Left ventricle myocardium superior (tissue), 1 donor: ENCODE measurements at places on chromosomes 2 and 18. TPM values are rescaled to one million over a fixed set of nuclear protein-coding genes. Genes with fewer than 3 reads are reported as not detected.

SCYGR4 gene
- not detected for total RNA-seq

UGT1A3 gene
- not detected for total RNA-seq

DNA sequence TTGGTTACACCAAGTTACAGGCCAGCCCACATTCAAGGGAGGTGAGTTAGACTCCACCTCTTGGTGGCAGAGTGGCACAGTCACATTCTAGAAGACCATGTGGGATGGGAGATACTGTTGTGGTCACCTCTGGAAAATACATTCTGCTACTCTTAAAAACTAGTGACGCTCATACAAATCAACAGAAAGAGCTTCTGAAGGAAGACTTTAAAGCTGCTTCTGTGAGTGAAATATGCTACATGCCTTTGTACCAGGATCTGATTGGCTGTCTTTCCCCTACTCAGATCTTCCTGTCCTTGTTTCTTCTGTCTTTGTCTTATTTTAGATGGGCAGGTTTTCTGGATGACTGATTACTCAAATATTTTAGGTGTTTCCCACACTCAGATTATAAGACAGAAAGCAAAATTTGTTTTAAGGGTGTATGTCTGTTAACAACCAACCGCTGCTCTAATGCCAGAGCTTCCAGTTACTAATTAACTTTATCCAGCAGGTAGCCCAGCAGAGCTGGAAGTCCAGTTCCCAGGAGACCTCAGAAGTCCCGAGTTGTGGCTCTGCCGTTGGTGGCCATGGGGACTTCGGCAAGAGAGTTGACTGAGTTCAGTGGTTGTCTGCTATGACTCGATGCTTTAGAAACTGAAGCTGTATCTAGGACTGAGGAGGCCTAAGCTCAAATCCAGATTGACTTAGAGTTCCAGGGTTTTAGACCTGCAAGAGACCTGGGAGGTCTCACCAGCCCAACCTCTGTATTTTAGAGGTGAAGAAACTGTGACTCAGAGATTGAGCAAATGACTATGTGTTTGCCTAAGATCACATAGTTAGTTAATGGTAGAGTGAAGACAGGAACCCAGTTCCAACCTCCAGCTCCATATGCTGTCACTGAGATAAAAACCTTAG is 7.4 kb downstream of the IL1R2 start:
- no peak for DNase-seq

OR6B2 gene
- not detected for total RNA-seq

DNA sequence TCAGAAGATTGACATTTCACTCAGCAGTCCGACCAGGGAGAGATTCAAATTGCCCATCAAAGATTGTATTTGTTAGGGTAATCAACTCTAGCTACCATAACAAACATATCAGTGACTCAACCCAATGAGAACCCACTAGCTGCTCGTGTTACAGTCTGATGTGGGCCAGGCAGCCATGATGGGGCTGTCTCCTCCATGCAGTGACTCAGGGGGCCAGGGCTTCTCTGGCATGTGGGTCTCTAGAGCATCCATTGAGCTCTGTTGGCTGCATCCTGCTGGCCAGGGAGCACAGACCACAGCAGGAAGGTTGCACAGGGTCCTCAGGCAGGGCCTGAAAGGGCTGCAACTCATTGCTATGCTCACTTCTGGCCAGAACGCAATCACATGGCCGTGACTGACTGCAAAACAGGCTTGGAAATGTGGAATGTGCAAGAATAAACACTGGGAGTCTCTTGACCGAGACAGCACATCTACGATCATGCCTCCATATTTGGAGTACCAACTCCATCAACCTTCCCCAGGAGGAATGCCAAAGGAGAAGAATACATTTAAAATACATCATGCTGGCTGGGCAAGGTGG is 216.8 kb downstream of the EIPR1 start:
- DNase-seq, result no peak

DNA sequence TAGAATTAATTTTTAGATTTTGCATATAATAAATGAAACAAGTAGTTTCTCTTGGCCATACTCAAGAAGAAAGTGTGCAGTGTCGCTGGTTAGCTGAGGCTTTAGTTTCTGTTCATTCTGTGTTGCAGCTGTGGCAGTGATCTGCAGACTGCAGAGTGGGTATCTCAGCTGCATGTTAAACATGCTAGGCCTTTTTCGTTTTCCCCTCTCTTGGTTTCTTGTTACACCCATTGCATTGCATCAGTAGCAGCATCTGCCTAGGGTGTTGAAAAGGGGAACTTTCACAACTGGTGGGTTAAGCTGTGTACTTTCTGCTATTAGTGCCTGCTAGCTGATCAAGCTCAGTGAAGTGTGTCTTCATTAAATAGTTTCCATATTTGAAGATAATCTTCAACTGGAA is 51.3 kb downstream of the ACSL3 start:
- DNase-seq, result no peak

GRCh38 chr2:37934591-37935513 is 9.8 kb downstream of the RMDN2 start:
- DNase-seq, result no peak

- DNase-seq, result no peak
Observed at GRCh38 chr18:48385596-48385995, 23.6 kb downstream of the ZBTB7C start.

DNA sequence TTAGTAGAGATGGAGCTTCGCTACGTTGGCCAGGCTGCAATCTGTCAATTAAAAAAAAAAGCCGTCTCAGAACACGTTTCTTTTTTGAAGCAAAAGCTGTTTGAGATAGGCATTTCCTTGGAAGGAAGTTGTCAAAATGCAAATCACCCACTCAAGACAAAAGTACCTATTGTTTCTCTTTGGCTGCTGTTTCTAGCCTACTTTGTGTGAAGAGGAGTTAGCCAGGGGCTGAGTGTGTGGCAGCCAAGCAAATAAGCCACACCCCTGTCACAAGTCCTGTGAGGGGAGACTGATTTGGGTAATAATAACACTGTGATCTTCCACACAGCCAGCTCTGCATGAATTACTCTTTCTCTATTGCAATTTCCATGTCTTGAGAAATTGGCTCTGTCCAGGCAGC is 47.4 kb upstream of the CDCA7 start:
- no peak for DNase-seq

- no peak for DNase-seq
Observed at GRCh38 chr2:56132138-56132537, 51.7 kb upstream of the CCDC85A start.

- DNase-seq, result no peak
Observed at GRCh38 chr18:55337138-55337537, 250.9 kb downstream of the TCF4 start.

- no peak for DNase-seq
Observed at GRCh38 chr2:163877316-163877715, 141.5 kb upstream of the FIGN start.

VWC2L gene
- total RNA-seq, result not detected

DNA sequence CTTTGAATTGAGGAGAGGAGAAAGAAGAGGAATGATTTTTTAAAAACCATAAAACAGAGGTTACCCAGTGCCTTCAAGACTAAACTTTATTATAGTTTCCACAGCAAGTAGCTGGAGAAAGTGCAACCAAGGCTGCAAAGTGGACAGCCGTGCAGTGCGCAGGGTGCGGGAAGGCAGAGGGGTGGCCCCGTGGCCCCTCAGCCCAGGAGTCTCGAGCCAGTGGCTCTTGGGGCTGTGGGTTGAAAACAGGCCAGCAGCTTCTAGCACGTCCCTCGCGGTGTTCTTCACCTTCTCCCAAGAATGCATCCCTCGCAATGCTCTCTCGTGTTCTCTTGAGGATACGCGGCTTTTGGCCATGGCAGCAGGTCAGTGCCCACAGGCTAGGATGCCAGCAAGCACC is 28.5 kb upstream of the ALKAL2 start:
- DNase-seq, result no peak

DNA sequence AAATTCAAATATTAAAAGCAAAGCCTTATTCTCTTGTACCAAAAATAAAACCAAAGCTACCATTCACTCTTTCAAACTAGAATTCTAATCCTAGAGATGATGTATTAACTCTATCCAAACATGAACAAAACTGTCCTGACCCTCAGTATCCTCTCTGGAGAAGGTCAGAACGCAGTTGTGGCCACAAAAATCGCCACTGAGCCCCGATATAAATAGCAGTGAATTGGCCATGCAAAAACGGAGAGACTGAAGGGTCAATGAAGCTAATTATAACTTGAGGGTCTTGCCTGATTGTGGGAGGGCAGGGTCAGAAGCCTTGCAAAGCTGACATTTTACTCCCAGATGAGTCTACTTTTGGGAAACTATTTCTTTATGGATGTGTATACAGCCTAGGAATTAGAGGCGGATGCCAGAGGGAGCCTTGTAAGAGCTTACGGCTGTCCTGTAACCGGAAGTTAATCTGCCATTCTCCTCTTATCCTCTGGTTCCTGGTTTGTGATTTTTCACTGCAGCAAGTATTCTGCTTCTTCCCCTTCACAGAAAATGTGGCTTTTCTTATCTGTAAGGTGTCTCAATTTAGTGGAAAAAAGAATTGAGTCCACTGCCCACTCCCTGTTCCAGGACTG is 28.1 kb downstream of the CAVIN2 start:
- no peak for DNase-seq

CFAP210 gene
- total RNA-seq, result not detected

DNA sequence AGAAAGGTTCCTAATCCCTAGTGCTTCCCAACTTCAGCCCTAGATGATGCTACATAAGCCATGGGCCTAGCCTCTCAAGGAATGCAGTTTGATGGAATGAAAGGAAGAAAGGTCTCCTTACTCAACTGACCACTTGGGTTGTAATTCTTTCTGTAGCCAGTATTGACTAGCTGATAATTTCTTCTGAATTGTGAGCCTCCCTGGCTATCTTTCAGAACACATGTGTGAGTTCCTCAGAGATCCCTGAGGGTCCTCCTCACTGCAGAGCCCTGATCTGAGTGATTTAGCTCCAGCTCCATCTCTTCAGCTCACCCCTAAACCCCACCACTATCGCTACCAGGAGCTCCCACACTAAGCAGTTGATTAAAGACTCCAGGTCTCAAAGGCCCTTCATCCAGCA is 31.5 kb downstream of the CFAP210 start:
- no peak for DNase-seq

- DNase-seq, result no peak
Observed at GRCh38 chr2:21256006-21256405, 132.2 kb downstream of the TDRD15 start.

GRCh38 chr2:206887745-206888144 is 51.6 kb upstream of the CPO start:
- DNase-seq, result no peak

GRCh38 chr2:55843096-55843993 is 80.2 kb downstream of the EFEMP1 start:
- no peak for DNase-seq

THSD7B gene
- 0.45 TPM for total RNA-seq

SNTG2 gene
- 0.77 TPM for total RNA-seq

GALM gene
- 16.9 TPM for total RNA-seq

- no peak for DNase-seq
Observed at GRCh38 chr18:427005-427404, 73.5 kb downstream of the COLEC12 start.

AMER3 gene
- not detected for total RNA-seq

GRCh38 chr2:217517402-217517801 is 485.4 kb downstream of the TNS1 start:
- DNase-seq, result no peak

DNA sequence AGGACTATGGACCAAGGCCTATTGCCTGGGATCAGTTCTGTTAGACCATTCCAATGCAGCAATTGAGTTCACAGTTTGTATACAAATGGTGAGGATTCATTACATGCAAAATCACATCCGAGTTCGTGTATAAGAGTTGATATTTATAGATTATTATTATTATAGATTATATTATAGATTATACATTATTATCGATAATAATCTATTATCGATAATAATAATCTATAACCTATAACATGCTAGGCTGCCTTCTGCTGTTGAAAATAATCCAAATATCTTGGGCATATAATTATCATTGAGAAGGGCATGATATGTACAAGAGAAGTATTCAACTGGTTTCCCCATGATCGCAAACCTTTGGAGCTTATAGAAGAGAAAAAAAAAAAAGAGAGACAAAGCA is 135.7 kb downstream of the DPP4 start:
- no peak for DNase-seq

TOGARAM2 gene
- total RNA-seq, result 43.9 TPM

DNA sequence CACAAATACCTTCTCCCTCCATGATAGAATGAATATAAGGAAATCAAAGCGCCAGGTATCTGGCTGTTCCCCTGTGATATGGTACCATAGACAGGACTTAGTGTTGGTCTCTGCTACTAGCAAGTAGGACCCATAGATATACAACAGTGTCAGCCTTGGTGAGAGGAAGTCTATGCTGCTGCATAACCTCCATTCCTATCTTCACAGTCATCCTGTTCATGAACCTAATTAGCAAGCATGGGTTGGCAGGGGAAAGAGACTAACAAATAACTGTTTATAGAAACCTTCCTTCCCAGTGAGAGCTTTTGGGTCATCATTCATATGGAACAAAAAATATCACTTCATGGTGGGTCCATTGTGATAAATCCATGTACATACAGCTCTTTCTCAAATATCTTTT is 188.9 kb upstream of the FAM98A start:
- no peak for DNase-seq

GRCh38 chr2:240949791-240950705 is 43.9 kb downstream of the CROCC2 start:
- DNase-seq, result no peak

GRCh38 chr2:240368781-240369331 is 66.6 kb upstream of the GPC1 start:
- DNase-seq, result peak; percentile 90

DNA sequence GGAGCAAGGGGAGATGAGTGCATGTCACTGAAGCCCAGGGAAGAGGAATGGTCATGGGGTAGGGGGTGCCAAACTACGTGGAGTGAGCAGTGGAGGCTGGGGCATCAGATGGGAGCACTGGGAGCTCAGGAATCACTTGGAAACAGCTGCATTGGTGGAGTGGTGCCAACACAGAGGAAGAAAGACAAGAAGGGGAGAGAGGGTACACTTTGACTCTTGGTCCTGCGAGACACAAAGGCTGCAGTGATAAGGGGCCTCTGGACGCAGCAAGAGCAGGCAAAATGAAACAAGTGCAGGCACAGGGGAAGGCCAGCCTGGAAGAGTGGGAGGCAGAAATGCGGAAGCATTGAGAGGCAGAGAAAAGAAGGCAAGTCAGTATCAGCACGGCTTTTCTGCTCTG is 134.7 kb upstream of the SMIM21 start:
- DNase-seq, result no peak

- no peak for DNase-seq
Observed at GRCh38 chr2:23387845-23388244, 2.9 kb downstream of the KLHL29 start.

SPATA3 gene
- total RNA-seq, result not detected

DNA sequence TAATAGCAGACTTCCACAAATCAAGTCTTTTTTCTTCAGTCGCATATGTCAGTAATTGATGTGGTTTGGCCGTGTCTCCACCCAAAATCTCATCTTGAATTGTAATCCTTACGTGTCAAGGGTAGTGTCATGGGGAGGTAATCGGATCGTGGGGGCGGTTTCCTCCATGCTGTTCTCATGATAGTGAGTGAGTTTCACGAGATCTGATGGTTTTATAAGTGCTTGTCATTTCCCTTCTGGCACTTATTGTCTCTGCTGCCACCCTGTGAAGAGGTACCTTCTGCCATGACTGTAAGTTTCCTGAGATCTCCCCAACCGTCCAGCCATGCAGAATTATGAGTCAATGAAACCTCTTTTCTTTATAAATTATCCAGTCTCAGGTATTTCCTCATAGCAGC is 478.8 kb downstream of the PTPRM start:
- no peak for DNase-seq

CD8B2 gene
- total RNA-seq, result not detected
